Glomerular endothelial cell (primary cell): ENCODE measurements at places on chromosomes 1 and 21.
A peak's percentile ranks its signal among the peaks of the same experiment; 100 is the strongest.

DNA sequence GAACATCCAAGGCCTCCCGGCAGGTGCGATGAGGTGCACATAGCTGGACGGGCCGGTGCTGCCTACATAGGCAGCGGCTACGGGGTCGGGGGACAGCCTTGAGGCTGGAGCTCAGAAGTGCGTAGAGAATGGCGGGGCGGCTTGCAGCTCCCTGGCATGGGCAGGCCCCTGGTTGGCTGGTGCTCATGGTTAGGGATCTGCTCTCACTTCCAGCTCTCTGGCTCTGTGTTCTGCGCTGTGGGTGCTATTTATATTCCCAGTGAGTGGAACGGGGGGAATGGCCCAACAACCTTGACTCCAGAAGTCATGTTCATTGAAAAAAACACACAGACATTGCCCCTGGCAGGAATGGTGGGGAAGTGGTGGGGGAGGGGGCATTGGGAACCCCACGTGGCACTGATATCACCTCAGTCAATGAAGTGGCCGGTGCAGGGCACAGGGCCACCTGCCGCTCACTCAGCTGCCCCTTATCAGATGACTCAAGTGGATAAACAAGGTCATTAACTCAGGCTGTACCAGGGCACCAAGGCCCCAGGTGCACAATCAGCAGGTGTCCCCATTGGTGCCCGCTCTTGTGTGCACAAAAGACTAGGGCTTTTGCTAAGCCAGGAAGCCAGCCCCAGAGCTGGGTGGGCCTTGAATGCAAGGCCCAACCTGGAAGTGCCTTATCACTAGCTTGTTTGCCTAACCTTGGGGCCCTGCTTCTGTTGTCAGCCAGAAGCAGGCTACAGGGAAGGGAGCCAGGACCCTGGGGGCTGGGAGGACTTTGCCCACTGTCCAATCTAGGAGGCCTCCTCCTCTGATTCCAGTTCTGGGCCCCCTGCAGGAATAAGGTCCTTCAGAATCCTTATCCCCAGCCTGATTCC is at the start of gene NR0B2:
NR0B2 (minus strand) TSS at position 222 of the 866 bp plus-strand sequence; CDS start at position 187, 35 bp downstream.
- no peak for DNase-seq

- no peak for DNase-seq
These were observed 27.1 kb upstream of the LRRC38 start for GRCh38 chr1:13540866-13541265.

- no peak for DNase-seq
These were observed 4.3 kb upstream of the S100A9 start for GRCh38 chr1:153353226-153353947.

- no peak for DNase-seq
These were observed 152.2 kb upstream of the LMO4 start for GRCh38 chr1:87176514-87176913.

GRCh38 chr1:167650269-167651160 is 20.5 kb downstream of the RCSD1 start:
- DNase-seq, result no peak

DNA sequence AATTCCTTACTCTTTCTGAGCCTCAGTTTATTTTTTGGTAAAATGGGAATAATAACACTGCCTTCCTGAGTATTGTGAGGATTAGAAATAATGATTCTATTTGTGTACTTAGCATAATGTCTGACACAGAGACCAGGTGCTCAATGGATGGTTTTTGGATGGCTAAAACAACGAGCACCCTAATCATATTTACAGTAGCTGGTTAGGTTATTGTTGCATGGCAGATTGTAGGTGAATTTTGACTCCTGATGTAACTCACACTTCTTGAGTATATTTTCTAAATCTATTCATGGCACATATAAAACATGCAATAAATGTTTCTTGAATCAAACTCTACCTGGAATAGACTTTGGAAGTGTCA is 11.9 kb upstream of the DUSP10 start:
- DNase-seq, result no peak

GRCh38 chr1:159992161-159992560 is 38.1 kb upstream of the SLAMF9 start:
- DNase-seq, result no peak

GRCh38 chr1:20426923-20427322 is 59.1 kb downstream of the CAMK2N1 start:
- peak; percentile 63 for DNase-seq

DNA sequence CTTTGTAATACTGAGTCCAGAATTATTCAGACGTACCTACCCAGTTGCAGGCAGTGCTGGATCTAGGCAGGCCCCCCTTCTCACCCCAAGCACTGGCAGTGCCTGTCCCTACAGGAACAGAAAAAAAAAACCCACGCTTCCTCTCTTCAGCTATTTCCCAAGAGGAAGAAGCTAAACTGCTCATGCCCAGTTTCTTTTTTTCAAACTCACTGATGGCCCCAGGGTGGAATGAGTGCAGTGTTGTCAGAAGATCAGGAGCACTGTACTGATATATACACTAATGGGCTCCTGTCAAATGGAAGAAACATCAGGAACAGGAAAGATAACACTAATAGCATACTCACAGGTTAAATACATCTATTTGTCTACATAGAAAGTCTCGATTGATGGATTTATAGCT is 28.2 kb upstream of the DOCK7 start:
- no peak for DNase-seq

DNA sequence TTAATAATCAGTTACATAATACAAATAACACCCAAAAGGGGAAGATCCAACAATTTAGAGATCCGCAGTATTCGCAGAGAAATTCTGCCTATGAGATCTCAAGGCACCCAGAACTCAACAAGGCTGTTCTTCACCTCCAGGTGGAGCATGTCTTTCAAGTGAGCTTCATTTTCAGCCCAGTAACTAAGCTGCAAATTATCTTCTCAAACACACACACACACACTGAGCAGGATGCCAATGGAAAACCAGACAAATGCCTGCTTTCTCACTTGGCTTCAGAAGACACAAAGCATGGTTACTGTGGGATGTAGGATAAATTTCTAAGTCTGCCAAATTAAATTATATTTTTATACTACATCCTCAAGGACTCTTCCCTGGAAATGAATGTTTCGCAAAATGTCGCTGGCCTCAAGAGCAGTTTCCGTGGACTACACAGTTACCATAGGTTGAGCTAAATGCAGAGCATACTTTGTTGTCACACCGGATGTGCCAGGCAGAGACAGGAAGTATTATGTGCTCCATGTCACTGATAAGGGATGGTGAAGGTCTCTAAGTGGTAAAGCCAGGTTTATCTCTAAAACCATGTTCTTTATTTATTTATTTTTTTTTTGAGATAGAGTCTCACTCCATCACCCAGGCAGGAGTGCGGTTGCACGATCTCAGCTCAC is 30.3 kb downstream of the UBR4 start:
- DNase-seq, result peak; percentile 20

GRCh38 chr1:30476911-30477459 is 246.4 kb downstream of the MATN1 start:
- no peak for DNase-seq

DNA sequence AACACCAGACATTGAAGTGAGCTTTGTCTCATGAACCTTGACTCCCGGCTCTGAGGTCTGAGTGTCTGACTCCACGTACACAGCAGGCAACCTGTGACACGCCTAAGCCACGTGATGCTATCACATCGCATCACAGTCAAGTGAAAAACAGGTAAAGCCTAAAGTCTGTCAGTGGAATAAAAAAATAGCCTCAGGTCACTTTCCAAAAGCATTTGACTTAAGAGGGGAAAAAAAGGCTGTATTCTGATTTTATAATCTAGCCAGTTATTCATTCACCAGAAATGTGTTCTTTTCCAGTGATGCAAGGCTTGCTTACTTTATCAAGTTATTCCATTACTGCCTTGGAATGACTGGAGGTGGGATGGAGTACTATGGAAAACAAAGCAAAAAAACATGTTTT is 163.2 kb upstream of the HMCN1 start:
- no peak for DNase-seq

DNA sequence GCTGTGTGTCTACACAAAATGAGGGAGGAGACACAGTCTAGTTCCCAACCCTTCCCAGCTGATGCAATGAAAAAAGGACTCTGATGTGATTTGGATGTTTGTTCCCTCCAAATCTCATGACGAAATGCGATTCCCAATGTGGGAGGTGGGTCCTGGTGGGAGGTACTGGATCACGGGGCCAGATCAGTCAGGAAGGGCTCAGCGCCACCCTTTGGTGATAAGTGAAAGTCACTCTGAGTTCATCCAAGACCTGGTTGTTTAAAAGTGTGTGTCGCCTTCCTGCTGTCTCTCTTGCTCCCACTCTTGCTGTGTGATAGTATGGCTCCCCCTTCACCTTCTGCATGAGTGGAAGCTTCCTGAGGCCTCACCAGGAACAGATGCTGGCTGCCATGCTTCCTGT is 63.2 kb downstream of the GNG4 start:
- DNase-seq, result no peak

DNA sequence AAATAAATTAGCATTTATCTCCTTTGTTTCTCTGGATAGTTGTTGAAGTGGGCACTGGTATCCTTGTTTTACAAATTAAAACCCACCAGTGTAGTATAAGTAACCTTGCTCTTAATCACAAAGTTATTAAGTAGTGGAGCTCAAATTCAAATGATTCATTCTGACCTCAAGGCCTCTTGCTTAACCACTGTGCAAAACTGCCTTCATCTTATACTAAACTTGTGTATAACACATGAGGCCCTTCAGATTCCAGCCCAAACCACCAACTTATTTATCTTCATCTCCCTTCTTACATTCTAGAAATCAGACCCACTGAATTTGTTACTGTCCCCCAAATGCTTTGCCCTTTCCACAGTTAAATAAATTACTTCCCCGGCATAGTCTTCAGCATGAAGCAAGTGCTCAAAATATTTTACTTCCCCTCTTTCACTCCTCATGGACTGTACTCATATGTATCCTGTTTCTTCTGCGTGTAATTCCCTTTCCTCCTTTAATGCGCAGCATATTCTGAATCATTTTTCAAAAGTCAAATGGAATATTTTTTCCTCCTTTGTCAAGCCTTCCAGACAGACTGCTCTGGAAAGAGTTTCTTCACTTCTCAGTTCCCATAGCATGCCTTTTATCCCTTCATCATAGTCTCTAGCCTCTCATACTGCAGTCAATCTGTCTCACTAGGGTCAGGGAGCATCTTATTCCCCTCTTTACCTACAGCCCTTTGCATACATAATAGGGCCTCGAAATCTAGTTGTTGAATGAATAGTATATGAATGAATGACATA is 19.0 kb upstream of the DNASE2B start:
- no peak for DNase-seq

GRCh38 chr1:243642936-243643335 is 207.1 kb downstream of the AKT3 start:
- no peak for DNase-seq

- no peak for DNase-seq
These were observed 12.7 kb downstream of the UBE2J2 start for GRCh38 chr1:1260843-1261560.

- no peak for DNase-seq
These were observed 86.4 kb downstream of the FAM78B start for GRCh38 chr1:166080277-166080966.

GRCh38 chr1:11735531-11735853 is 444 bp upstream of the AGTRAP start:
- DNase-seq, result no peak

- no peak for DNase-seq
These were observed 779 bp upstream of the DEGS1 start for GRCh38 chr1:224182057-224182865.

GRCh38 chr1:170481000-170481399 is 51.0 kb upstream of the GORAB start:
- no peak for DNase-seq

DNA sequence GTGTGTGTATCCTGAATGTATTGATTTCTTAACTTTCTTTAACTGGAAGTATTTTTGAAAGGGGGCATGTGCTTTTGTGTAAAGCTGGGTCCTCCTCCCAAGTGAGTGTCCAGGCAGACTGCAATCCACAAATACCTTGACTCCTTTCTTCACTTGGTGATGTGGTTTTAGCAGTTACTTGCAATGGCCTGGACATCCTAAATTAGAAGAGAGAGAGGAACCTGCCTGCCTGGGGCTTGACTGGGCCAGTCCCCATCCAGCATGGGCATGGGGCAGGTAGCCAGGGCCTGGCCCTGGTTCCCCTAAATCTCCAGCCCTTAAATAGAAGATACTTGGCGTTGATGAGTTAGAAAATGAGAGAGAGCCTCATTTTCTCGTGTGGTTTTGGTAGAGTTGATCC is 159.7 kb downstream of the PGBD5 start:
- no peak for DNase-seq

DNA sequence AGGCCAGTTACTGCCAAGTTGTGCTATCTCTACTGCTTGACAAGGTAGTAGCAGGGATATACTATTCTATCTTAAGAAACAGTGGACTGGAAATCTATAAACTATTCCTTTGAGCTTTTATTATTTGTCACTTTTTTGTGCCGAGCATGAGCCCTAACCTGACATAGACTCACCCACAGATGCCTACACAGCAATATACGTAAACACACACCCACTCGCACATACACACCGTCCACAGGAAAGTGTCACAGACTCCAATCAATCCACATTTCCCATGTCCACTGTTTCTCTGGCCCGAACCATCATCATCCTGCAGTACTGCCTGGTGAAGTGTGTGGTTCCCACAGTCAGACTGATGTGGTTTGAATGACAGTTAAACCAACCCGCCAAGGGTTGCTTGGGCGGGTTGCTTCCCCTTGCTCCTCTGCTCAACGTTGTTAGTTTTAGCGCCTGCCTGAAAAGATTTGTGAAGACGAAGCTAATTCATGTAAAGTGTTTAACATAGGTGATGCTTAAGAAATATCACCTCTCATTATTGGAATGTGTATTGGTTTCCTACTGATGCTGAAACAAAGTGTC is 47.2 kb downstream of the ADAMTS1 start:
- DNase-seq, result no peak

DNA sequence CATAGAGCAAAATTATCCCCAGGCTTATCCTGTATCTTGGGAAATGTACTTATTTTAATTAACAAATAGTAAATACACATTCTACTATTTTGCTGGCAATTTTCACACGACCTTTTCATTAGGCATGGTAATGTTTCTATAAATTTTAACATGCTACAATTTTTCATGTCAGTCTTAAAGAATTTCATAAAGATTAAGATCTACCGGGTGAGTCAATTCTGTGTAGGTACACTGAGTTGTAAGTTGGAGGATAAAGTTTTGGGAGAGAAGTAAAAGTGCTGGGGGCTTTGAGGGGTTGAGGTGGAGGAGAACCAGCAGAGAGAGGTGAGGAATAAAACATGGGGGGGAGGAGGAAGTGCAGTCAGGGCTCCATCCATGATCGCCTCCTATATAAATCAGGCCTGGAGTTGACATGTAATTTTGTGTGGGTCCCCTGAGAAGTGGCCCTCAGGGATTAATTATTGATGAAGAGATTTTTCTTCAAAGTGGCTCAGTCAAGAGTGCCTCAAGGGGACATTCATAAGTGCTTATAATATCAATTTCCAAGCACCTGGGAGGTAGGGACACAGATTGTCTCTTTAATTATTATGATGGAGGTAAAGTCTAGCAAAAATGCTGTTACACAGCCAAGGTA is 7.2 kb downstream of the DPYD start:
- DNase-seq, result no peak

- DNase-seq, result no peak
These were observed 3.6 kb downstream of the ERG start for GRCh38 chr21:38494703-38495102.
